ENCODE measurements at places on chromosomes 7 and 10.

DNA sequence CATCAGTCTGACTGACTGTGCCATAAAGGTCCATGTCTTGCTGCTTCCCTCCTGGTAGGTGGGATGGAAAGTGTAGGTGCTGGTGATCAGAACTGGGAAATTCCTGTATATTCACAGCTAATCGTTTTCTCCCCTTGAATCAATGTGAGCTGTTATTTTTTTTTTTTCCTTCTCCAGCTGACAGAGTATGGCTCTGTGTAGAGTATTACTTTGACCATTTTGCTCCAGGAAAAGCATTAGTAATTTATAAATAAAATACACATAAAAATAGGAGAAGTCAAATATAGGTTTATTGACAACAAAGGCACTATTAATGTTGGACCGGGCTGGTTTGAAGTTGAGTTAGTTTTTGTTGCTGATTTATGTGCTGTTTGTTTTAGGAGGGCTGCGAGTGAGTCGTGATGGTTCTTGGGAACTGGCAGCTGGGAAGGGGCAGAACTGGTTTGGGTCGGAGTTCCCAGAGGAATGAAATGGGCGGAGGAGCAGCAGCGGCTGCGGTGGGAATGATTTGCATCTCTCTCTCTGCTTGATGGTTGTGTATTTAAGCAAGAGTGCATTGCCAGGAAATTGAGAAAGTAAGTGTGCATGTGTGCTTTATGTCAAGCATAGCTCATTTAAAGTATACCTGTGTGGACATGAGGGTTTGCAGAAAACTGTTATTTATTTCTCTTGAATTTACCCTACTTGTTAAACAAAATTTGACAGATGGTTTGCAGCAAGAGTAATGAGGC lies 80.9 kb downstream of the LRMDA start:
- DNase-seq: no peak

GRCh38 chr10:68559251-68559650 lies 886 bp upstream of the TET1 start:
- DNase-seq: no peak

GRCh38 chr7:133060004-133060403 lies 21.9 kb downstream of the CHCHD3 start:
- no peak for DNase-seq

DNA sequence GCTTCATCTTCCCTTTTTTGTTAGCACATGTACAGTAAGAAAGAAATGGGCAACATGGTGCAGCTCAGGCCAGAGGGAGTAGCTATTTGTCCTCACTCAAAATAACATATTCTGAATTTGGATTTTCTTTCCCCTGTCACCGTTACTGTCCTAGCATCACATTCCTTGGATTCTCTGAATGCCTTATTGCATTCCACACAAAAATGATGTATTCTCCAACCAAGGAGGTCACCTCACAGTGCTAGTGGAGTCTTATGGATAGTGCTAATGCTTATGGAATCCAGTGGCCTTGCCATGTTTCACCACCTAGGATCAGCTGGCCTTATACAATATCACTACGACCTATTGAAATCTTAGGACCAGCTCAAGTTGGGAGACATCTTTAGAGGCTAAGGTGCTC lies 7.2 kb downstream of the PRSS58 start:
- DNase-seq: no peak

DNA sequence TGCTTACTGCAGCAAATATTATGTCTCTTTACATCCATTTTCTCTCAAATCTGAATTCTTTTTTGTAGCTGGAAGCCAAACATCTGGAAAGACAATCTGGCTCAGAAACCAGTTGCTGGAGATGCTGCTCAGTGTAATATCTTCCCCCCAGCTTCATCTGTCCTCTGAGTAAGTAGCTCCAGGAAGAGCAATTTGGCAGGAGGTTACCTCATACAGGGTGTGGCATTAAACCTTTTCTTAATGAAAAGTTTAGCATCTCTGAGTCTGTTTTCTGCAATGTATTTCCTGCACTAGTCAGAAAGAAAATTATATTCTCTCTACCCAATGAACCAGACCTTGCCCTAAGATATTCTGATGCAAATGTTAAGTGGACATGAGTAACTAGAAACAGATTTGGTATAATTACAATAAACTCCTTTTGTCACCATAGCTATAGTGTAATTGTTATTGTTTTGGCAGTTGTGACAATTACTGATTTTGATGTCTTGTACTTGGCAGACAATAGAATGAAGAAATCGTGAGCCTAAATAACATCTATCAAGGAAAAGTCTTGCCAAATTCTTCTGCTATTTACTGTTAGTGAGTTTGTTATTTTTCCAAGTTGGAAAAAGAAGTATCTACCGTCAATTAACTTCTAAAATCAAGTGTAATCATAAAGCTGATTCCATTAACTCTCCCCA lies 123.3 kb downstream of the WDFY4 start:
- DNase-seq: no peak

- no peak for DNase-seq
Measured at GRCh38 chr7:44537442-44537841, 3.7 kb downstream of the NPC1L1 start.

GRCh38 chr10:1476455-1476803 lies 260.9 kb downstream of the ADARB2 start:
- DNase-seq: no peak

GRCh38 chr10:11881477-11882417 lies 58.6 kb downstream of the PROSER2 start:
- no peak for DNase-seq

DNA sequence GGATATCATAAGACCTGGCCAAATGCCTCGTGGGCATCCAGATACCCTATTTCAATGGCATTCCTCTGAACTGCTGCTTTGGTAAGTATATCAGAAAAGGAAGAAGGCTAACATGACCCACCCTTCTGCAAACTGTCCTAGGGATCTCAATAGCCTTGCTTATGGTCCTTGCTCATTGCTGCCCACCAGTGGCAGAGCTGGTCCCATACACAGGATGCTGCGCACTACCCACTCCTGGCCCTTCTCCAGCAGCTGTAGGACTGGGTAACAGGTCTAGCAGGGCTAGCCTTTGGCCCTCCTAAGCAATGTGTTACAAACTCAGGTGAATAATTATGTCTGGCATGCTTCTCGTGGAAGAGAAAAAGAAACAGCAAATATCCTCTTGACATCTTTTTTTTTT lies 72.5 kb downstream of the C10orf90 start:
- DNase-seq: peak; percentile 35

DNA sequence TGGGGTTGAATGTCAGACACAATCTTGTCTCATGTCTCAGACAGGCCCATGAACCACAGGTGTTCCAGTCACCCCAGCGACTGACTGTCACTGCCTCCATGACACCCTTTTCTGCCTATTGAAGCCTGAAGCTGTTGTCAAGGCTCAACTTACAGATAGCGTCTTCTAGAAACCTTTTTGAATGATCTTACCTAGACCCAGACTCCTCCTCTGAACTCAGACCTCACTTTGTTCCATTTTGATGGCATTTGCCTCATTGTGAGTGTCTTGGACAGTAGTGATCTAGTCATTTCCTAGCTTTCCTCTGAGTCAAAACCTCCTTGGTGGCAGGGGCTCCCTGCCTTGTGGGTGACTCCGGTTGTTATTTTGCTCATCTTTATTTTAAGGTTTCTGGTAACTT lies 98.3 kb upstream of the AGK start:
- DNase-seq: peak; percentile 12

GRCh38 chr7:39594988-39595620 lies 28.3 kb upstream of the RALA start:
- no peak for DNase-seq

GRCh38 chr10:23371073-23371472 lies 26.5 kb upstream of the C10orf67 start:
- DNase-seq: no peak

GRCh38 chr7:5237286-5237685 lies 45.5 kb upstream of the SLC29A4 start:
- DNase-seq: no peak

- no peak for DNase-seq
Measured at GRCh38 chr10:30349967-30350735, 1.1 kb upstream of the MTPAP start.

- DNase-seq: no peak
Measured at GRCh38 chr10:44369296-44369695, 15.6 kb downstream of the CXCL12 start.

- DNase-seq: no peak
Measured at GRCh38 chr10:25820874-25821273, 113.2 kb upstream of the MYO3A start.

- no peak for DNase-seq
Measured at GRCh38 chr7:22879280-22879679, 56.6 kb upstream of the TOMM7 start.

DNA sequence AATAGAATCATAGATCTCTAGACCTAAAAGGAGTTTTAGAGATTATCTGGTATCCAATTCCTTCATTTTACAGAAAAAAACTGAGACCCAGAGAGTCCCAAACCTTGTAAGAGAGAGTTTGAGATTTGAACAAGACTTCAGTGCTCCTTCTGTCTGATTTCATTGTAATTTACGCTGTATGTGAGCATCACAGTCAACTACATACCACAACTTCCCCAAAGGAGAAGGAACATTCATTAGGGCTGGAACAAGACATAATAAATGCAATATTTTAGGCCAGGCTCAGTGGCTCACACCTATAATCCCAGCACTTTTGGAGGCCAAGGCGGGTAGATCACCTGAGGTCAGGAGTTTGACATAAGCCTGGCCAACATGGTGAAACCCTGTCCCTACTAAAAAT lies 17.3 kb upstream of the PRKAR2B start:
- no peak for DNase-seq

GRCh38 chr7:141023295-141023694 lies 8.5 kb upstream of the MRPS33 start:
- DNase-seq: no peak

DNA sequence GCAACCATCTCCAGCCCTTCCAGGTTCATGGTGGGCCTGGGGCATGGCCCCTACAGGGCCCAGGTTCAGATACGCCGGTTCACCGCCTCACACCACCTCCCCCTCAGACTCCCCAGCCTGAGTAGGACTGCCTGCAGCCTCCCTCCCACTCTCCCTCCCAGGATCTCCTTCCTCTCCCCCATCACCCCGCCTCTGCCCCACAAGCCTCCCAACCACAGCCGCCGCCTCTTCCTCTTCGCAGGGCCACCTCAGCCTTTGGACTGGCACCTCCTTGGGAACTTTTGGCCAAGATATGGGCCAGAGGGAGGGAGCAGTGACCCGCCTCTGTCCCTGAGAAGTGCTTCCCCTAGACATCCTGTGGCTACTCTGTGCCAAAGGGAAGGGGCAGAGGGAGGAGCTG lies 9.3 kb downstream of the KCNIP2 start:
- DNase-seq: peak; percentile 37

DNA sequence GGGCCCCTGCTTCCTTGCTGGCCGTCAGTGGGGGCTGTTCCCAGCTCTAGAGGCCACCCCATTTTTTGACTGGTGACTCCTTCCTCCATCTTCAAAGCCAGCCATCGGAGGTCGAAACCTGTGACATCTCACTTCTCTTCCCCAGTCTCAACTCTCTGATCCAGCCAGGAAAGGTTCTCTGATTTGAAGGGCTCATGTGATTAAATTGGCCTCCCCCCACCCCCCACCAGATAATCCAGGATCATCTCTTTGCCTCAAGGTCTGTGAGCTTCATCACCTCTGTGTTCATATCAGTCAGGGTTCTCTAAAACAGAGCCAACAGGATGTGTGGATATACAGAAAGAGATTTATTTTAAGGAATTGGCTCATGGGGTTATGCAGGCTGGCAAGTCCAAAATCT lies 5.6 kb upstream of the RAMP3 start:
- DNase-seq: no peak

- DNase-seq: no peak
Measured at GRCh38 chr7:10934292-10934691, 39.4 kb upstream of the PHF14 start.

DNA sequence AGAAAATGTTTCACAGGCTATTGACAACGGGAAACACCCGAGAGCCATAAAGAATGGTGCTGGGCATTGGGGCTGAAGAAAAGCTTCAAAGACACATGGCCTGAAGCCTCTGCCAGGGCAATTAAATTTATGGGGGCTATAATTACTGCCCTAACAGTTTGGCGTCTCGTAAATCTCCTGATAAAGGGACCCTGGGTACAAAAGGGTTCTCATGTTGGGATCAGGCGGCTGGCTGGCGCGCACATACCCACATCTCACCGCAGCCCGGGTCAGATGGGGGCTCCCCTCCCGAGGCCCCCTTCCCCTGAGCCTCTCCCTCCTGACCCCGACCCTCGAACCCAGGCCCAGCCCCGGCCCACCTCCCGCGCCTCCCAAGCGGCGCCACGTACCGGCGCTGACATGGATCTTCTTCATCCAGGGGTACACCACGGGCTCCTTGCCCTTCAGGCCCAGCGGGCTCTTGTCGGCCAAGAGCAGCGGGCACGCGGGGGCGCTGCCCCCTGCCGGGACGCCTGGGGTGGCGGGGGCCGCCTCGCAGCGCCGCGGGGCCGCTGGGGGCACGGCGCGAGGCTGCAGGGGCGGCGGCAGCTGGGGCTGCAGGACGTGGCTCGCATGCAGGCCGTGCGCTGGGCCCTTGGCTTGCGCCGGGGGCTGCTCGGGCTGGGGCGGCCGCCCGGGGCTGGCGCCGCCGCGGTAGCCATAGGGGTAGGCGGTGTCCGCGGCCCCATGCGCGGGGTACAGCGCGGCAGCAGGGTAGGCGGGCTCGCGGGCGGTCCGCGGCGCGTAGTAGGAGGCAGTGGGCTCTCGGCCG lies 623 bp downstream of the HOXA4 start:
- no peak for DNase-seq

DNA sequence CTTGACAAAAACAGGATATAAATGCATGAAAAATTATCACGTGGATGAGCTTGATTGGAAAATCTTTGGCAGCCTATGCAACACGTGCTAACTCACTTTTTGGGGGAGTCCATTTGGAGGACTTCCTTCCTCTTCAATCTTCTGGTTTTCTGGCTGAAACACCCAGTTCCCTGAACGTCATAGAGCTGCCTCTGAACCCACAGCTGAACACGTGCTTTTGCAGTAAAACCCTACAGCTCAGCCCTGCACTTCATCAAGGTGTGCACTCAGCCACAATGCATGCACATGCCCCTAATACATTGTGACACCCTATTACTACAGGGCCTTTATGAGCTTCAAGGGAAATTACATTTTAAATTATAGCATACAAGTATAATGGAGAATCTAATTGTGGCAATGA lies 808.7 kb upstream of the AUTS2 start:
- DNase-seq: no peak

DNA sequence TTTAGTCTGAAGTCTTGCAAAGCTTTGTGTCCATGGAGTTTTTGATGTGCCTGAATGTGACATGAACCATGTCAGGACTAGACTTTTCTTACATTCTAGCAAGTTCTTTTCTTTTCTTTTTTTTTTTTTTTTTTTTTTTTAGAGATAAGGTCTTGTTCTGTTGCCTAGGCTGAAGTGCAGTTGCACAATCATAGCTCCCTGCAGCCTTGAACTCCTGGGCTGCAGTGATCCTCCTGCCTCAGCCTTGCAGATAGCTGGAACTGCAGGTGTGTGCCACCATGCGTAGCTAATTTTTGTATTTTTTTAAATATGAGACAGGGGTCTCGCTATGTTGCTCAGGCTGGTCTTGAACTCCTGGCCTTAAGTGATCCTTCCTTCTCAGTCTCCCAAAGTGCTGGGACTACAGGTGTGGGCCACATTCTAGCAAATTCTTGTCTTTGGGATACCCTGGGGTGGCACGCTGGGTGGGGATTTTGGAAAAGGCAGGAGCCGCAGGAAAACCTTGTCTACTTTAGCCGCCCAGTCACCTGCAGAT lies 152.8 kb downstream of the SVIL start:
- DNase-seq: no peak
